Fibroblast of the aortic adventitia (primary cell): ENCODE measurements at places on chromosomes 16 and 17.

DNA sequence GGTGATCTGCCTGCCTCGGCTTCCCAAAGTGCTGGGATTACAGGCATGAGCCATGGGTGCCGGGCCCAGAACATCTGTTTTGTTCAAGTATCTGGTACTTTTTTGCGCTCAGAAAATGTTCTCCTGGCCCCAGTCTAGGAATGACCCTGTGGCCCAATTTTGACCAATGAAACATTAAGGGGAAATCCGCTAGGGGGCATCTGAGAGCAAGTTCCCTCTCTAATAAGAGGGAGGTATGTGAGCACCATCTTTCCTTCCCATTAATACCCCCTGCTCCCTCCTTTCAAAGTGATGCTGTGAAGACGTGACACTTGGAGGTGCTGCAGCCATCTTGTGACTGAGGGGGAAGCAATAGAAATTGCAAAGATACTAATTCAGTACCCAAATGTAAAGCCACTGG, 16.5 kb upstream of the CLEC3A start:
- no peak for DNase-seq

DNA sequence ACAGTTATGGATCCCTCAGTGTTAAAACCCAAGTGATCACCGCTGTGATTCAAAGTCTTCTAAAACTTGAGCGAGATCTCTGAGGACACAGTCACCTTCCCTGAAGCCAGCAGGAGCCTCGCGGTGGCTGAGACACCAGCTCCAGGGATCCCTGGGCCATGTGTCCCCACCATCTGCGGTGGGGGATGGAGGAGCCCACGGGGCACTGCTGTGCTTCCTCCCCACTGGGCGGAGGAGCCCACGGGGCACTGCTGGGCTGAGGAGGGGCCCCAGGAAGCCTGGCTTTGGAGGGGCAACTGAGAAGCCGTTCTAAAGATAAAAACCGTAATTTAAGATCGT, 65.7 kb upstream of the METRNL start:
- no peak for DNase-seq

GRCh38 chr17:49931416-49932137, 37.4 kb upstream of the DLX4 start:
- DNase-seq, result no peak

DNA sequence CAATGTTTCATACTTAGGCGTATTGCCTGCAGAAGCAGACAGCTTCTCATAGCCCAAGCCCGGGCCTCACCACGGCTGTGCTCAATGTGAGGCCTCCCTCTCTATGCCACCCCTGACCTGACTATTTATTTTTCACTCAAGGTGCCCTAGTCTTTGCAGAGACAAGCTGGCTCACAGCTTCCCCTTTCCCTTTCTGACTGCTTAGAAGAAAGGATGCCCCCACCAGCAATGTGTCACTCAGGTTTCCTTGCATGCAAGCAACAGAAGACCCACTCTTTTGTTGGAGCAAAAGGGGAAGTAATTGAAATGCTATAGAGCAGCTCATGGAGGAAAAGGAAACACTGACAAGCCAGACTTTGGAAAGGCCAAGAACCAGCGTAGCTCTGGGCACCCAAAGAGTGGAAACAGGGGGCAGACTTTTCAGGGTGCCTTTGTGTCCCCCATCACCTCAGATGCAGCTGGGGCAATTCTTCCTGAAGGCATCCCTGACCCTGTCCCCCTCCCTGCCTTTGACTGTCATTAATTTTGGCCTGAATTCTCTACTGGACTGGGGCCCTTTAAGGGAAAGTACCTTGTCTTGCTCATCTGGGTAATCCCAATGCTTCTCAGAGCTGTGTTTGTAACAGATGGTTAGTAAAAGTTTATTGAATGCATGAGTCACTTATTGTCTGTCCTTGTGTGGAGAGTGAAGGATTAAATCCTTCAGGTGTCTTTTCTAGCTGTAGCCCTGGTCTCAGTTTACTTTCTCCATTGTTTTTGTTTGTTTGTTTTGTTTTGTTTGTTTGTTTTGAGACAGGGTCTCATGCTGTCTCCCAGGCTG, 17.8 kb downstream of the RGS9 start:
- peak; percentile 16 for DNase-seq

DNA sequence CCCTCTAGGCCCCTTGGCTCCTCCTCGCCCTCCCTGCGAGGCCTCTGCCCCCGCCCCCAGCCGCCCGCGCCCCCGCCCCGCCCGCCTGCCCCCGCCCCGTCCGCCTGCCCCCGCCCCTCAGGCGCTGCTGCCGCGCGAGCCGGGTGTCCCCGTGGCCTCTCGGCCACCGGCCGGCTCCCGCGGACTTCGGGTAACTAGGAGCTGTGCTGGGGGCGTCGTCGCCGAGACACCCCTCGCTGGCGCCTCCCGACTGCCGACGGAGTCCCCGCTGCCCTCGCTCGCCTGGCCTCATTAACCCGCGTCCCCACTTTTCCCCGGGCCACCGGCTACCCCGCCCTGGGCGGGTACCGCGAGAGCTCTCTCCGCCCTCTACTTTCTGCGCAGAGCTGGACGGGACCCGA, at the start of gene TLCD1:
TLCD1 (minus strand) TSS at position 8 of the 401 bp plus-strand sequence. CDS start 136 bp downstream, outside the sequence.
- DNase-seq, result peak; percentile 47

GRCh38 chr17:47644324-47644723, 5.4 kb upstream of the KPNB1 start:
- no peak for DNase-seq

- no peak for DNase-seq
Measured at GRCh38 chr17:1604831-1605528, 23.7 kb downstream of the SLC43A2 start.

- DNase-seq, result no peak
Measured at GRCh38 chr17:75168998-75169397, 13.8 kb downstream of the SUMO2 start.

GRCh38 chr16:20850981-20851380, 44.7 kb downstream of the REXO5 start:
- DNase-seq, result peak; percentile 25

GRCh38 chr16:57600952-57601580, 27.4 kb upstream of the ADGRG1 start:
- no peak for DNase-seq

DNA sequence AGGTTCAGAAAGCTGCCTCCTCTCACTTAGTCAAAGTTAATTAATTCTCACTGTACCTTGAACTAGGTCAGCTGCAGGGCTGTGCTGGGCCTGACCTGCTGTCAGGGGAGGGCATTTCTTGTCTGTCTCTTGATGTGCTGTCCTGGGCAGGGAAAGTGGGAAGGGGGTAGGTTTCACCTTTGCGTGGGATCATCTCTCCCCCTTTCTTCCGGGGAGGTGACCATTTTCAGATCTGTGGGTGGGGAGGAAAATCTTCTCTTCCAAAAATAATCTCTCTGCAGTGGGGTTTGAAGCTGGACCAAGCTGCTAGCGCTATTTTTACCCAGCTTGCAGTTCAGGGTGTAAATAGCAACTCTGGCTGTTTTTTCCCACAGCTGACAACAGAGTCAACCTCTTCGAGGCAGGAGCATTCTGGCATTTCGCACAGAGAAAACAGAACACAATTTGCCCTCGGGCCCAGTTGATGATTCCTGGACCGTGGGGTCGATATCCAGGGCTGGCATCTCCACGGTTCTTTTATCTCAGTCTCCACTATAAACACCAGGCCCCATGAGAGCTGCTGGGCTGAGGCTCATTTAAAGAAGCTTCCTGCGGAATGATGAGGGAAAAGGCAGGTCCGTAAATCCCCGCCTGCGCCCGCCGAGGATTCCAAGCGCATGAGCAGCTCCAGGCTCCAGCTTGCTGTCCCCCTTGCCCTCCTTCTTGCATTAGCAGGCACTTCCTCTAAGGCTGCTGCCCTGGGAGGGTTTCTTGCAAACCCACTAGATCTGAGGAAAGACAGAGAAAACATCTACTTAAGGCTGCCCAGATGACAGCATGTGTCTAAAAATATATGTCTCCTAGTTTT, 93.9 kb downstream of the YPEL2 start:
- DNase-seq, result peak; percentile 69

GRCh38 chr17:80476877-80477646, 655 bp upstream of the NPTX1 start:
- no peak for DNase-seq

DNA sequence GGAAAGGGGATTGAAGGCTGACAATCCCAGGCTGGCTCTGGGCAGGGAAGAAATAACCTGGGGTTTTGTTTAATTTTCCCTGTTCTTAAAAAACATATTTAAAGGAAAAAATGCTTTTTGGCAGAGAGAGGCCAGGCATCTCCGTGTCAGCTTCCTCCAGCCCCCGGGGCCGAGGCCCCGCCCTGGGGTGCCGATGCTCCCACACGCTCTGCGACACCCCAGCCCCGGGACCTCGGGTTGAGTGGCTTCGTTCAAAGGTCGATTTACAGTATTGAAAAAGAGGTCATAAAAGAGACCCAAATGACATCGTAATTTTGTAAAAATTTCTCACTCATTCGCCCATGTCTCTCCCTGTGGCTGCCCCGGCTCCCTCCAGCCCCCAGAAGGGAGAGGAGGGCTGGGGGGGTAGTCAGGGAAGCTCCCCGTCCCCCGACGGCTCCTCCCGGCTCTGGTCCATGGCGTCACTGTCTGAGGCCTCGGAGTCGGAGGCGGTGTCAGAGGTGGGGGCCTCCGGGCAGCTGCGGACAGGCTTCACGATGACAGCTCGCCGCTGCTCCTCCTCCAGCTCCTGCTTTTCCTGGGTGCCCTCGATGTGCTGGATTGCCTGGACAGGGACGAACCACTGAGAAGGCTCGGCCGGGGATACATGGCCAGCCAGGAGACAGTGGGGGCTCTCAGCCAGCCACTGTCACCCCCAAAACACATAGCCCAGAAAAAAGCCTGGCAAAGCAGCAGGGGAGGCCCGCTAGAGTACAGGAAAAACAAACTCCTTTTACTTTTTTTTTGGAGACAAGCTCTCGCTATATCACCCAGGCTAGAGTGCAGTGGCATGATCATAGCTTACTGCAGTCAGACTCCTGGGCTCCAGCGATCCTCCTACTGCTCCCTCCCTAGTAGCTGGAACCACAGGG, 14.9 kb downstream of the TFAP4 start:
- no peak for DNase-seq

GRCh38 chr16:26453215-26453614, 613.5 kb upstream of the C16orf82 start:
- no peak for DNase-seq

GRCh38 chr16:1510941-1511351, 17.8 kb downstream of the TELO2 start:
- no peak for DNase-seq
